Cortex of kidney (tissue), 1 donor: ENCODE measurements at places on chromosomes 16 and 17.

DNA sequence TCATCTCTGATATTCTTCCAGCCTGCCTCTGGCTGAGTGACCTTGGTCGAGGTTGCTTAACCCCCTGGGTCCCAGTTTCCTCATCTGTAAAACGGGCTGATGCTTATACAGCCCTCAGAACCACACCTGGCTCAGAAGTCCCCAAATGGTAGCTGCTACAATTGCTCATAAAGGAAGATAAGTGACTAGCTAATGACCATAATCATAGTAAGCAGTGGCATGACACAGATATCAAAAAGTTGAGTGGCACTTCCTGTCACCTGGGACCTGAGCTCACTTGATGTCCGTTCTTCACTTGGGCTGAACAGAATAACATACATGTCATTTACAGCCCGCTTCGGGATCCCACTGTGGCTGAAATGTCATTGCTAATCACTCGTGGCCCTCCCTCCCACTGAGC, 1.8 kb downstream of the MGRN1 start:
- DNase-seq: no peak

GRCh38 chr17:77242118-77242851, 101.5 kb downstream of the SEC14L1 start:
- DNase-seq: no peak

DNA sequence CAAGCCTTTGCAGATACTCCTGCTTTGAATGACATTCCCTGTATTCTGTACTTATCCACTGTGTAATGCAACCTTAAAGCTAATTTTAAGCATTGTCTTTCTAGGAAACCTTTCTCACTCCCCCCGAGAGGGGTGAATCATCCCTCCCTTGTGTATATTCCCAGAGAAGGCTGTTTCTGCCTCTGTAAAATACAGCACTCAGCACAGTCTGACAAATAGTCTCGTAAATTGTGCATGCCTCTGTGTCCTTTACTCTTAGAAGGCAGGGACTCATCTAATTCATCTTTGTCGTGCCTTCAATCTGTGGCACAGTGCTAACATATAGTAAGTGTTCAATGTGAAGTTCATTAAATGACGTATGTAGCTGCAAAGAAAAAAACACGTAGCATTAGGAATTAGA, 200.7 kb downstream of the CA10 start:
- no peak for DNase-seq

DNA sequence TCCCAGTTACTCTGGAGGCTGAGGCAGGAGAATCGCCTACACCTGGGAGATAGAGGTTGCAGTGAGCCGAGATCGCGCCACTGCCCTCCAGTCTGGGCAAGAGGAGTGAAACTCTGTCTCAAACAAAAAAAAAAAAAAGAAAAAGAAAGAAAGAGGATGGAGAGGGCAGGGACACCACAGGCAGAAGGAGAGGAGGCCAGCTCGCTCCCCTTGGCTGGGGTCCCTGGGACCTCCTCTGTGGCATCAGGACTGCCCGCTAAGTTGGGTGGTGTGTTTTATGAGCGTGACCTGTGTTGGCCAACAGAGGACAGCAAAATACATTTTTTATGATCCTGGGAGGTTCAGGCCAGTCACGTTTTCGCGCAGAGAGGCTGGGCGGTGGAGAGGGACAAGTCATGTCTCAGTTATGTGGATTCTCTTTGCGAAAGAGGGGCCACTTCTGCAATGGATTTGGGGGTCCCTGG, 229.6 kb downstream of the MRTFB start:
- no peak for DNase-seq

DNA sequence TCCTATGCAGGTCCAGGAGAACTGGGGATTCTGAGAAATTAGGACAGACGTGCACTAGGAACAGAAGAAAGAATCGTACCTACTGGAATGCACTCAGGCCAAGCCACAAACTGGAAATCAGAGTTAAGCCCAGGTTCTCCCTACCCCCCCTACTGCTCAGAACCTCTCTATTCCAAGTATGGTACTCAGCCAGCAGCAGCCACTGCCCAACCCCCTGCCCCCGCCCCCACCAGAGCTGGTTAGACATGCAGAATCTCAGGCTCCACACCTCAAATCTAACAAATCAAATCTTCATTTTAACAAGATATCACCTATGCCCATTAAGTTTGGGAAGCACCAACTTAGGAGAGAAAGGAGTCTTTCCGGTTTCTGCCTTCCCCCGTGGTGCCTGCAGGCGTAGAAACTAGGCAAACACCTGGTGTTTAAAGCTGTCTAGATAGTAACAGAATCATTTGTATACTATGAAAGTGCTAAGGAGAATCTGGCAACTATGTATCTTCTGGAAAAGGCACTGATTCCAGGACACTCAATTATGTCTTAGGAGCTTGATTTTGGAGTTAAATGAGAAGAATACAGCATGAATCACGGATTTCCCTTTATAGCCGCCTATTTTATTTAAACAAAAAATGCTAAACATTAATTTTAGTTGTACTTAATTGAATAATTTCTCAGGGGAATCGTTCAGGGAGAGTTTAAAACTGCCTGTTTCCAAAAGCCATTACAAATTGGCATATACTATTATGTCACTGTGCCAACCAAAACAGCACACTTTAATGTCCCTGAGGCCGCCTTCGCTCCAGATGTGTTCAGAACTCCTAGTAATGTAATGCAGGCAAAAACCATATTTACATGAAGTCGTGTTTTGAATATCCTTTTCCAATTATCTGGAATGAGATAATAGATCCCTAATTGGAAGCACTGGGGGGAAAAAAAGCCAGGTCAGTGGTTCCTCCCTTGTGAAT, 166.5 kb downstream of the STX8 start:
- no peak for DNase-seq

GRCh38 chr17:15261258-15261801, 3.8 kb downstream of the PMP22 start:
- DNase-seq: no peak

- DNase-seq: no peak
These were observed 84.9 kb upstream of the MED13 start for GRCh38 chr17:62149961-62150360.

DNA sequence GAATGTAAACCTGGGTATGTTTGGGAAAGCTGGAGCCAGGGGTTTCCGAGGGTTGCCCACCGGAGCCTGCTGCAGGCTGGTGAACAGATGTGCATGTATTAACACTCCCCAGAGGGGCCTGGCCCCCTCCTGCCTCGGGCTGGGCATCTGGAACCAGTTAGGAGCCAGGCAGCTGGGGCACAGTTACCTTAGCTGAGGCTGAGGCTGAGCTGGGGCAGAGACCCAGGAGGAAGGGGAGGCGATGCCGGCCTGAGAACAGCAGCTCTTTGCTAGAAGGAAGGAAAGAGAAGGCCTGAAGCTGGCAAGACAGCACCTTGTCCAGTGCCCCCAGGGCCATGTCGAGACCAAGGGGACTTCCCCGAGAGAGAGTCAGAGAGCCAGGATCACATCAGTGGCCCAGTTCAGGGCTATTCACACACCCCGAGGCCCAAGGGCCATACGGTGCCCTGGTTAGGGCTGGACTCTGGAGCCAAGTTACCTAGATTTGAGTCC, 65.8 kb downstream of the RMI2 start:
- no peak for DNase-seq

GRCh38 chr17:6241381-6241780, 171.2 kb downstream of the WSCD1 start:
- DNase-seq: no peak

- DNase-seq: no peak
These were observed 887 bp downstream of the ZBTB4 start for GRCh38 chr17:7478276-7479212.

DNA sequence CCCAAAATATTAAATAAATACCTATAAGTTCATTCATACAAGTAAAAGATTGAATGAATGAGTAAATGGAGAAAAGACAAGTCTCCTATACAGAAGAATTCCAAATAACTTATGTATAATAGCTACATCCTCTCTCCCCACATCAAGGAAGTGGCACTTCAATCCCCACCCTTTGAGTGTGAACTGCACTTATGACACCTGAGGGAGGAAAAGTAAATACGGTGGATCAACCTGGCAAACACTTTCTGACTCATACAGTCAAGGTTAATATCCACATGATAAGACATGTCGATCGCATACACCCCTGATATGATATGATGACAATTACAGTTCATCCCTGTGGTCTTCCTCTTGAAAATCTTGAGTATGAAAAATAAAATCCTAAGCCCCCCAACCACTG, 18.0 kb downstream of the SLFN12L start:
- DNase-seq: no peak

DNA sequence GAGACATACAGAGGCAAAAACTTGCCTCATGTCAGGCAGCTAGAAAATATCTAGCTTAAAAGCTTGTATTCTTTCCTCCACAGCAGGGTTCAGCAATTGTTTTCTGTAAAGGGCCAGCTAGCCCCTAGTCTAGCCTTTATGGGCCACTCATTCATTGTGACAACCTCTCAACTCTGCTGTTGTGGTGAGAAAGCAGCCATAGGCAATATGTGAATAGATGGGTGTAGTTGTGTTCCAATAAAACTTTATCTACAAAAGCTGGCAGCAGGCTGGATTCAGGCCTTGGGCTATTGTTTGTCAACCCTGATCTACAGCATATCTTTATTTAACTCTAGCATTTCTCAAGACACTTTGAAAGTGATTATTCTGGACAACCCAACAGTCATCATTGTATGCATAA, 46.4 kb upstream of the CDYL2 start:
- DNase-seq: no peak

DNA sequence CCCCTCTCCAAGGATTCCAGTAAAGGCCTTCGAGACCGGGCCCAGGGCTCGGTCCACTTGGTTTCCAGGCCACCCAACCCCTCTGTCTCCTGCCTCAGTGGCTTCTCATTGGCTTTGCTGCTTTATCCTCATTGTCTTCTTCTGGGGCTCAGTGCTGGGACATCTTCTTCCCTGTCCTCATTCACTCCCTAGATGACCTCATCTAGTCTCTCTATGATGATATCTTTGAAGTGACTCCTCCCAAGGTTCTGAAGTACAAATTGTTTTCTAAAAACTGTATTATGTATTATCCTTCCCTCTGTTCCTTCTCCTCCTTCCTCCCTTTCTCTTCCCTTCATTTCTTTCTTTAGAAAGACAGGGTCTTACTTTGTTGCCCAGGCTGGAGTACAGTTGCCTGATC, 27.1 kb upstream of the NDRG4 start:
- DNase-seq: no peak

DNA sequence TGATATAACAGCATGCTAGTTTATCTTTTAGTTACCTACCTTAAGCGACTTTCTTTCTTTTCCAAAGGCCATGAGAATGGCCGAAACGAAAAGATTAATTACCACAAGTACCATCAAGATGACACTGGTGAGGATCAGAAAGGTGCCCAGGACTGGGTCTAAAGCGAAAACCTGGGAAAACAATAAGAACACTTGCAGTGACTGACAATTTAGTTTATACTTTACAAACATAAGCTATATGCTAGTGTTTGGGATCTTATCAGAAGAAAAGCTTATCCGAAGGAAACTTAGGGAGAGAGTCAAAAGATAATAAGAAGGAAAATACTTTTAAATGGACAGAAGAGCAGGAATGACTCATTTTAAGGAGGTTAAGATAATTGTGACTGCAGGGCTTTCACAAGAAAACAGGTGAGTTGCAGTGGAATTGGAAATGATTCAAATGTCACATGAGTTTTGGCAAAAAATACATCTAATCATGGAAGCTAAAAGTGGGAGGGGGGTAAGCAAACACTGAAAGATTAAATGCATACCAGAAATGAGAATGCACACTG, 34.8 kb downstream of the IST1 start:
- no peak for DNase-seq

DNA sequence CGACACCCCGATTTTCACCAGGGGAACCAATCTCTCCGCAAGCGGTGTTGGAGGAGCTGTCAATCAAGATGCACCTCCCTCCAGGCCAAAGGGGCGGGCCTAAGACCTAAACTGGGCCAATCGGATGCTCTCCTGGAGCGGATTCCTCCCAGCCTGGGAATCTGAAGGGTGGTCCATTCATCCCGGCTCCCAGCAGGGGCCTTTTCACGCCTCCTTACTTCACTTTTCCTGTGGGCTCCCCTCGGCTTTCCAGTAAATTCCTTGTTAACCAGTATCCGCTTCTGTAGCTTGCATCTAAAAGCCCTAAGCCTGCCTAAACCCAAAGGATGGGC, 17.1 kb downstream of the C16orf74 start:
- no peak for DNase-seq

DNA sequence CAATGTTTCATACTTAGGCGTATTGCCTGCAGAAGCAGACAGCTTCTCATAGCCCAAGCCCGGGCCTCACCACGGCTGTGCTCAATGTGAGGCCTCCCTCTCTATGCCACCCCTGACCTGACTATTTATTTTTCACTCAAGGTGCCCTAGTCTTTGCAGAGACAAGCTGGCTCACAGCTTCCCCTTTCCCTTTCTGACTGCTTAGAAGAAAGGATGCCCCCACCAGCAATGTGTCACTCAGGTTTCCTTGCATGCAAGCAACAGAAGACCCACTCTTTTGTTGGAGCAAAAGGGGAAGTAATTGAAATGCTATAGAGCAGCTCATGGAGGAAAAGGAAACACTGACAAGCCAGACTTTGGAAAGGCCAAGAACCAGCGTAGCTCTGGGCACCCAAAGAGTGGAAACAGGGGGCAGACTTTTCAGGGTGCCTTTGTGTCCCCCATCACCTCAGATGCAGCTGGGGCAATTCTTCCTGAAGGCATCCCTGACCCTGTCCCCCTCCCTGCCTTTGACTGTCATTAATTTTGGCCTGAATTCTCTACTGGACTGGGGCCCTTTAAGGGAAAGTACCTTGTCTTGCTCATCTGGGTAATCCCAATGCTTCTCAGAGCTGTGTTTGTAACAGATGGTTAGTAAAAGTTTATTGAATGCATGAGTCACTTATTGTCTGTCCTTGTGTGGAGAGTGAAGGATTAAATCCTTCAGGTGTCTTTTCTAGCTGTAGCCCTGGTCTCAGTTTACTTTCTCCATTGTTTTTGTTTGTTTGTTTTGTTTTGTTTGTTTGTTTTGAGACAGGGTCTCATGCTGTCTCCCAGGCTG, 17.8 kb downstream of the RGS9 start:
- no peak for DNase-seq

DNA sequence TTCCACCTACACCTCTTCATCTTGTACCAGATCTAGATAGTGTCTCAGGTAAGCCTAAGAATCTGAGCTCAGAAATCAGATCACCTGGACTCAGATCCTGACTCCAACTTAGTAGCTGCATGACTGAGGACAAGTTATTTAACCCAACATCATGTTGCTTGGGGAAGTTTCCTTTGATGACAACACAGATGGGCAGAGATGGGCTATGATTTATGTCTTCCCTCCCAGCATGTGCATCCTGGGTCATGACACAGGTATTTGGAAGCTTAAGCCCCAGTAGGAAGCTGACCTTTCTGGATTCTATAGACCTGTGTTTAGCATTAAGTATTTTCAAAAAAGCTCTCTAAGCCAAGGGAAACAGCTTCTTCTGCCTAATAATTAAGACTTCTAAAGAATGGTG, 12.4 kb upstream of the HEATR6 start:
- no peak for DNase-seq

DNA sequence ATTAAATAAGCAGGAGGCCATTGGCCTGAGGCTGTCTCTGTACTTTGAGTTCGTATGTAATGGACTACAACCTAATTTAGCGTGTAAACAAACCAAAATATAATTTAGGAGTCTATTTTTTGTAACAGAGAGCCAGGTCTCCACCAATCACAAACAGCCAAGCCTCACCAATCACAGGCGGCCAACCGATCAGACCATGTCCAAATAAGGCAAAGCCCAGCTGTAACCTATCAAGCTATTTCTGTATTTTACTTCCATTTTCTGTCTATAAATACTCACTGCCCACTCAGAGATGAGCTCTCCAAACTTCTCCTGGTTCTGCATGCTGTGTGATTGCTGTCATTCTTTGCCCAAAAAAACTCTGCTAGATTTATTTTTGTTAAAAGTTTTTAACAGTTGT, 322.7 kb downstream of the NPIPA8 start:
- DNase-seq: no peak

GRCh38 chr16:3971261-3971660, 90.7 kb upstream of the CREBBP start:
- no peak for DNase-seq
